Activated CD4-positive, alpha-beta T cell treated with anti-CD3 and anti-CD28 coated beads, Interleukin-2, amount 50 U/mL, for 24 hours (primary cell): ENCODE measurements at places on chromosomes 6 and 20.
A peak's percentile ranks its signal among the peaks of the same experiment; 100 is the strongest.

DNA sequence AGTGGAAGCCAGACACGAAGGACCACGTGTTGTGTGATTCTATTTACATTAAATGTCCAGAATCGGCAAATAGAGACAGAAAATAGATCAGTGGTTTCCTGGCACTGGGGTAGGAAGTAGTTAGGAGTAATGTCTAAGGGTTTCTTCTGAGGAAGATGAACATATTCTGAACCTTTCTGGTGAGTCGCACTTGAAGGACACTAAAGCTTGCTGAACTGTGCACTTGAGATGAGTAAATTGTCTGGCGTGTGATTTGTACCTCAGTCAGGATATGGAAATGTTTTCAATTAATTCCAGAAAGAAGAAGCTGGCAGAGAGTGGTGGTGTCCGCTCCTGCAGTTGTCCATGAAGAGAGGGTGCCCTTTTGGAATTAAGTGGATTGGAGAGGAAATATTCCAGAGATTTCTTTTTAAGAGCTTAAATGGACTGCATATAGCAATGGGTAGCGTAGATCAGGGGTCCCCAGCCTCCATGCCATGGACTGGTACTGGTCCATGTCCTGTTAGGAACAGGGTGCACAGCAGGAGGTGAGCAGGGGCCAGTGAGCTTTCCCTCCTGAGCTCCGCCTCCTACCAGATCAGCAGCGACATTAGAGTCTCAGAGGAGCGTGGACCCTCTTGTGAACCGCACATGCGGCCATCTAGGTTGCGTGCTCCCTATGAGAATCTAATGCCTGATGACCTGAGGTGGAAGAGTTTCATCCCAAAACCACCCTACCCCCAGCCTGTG, 12.4 kb upstream of the KIF25 start:
- DNase-seq = no peak

GRCh38 chr6:106247733-106248132, 77.8 kb downstream of the ATG5 start:
- DNase-seq = no peak

DNA sequence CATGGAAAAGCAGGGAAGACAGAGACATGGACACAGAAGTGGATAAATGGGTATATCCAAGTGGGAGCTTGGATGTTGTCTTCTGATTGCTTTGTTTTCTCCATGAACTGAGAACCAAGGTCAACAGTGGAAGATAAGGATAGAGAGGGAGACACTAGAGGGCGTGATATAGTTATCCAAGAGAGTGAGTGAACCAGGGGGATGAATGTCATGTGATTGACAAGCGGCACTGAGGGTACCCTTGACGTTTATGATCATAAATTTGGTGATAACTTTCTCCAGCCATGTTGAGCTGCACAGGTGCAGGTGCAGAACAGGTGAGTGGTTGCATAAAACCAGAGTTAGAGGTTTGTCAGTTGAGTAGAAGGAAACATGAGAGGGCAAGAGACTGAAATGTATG, 20.7 kb downstream of the EBF4 start:
- DNase-seq = no peak

DNA sequence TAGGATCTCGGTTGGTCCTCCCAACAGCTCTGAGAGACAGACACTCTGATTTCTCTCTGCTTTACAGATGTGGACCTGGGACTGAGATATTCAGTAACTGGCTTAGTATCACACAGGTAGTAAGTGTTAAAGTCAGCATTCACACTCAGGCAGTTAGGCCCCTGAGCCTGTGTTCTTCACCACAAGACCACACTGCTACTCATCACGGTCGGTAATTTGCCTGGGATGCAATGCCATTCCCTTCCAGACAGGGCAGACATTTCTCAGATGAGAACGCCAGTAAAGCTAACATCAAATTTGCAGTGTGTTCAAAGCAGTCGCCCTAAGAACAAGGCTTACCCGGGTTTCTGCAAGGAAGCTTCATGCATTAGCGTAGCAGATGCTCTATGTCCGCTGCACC, 39.8 kb upstream of the HIVEP1 start:
- no peak for DNase-seq

DNA sequence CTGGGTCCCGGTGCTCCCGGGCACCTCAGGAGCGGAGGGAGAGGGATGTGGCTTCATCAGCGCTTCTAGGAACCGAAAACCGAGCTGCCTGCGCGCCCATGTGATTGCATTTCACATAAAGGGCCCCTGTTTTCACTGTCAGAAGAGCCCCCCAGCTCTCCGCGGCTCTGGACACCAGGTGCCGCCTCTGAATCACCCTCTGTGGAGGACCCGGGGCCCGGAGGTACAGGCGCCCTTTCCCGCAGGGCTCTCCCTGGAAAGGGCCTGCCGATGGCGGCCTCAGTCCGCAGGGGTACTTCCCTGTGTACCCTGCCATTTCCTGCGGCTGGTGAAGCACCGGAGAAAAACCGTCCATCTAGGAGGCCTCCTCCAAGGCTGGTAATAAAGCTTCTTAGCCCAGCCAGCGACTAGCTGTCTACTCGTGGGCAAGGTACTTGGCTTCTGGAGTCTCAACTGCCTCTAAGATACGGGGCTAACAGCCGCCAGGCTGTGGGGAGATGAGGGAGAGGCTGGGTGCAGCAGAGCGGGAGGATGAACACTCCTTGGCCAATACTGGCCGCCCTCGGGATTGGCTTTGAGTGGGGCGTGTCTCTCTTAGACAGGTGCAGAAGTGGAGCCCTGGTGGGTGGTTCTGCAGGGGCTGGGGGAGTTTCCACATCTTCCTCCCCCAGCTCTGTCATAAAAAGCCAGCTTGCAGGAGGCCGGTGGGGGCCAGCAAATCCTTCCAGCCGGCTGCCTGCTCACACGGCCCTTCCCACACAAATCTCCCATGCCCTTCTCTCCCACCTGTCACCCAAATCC, 1.6 kb downstream of the PPP1R16B start:
- DNase-seq = peak; percentile 16

DNA sequence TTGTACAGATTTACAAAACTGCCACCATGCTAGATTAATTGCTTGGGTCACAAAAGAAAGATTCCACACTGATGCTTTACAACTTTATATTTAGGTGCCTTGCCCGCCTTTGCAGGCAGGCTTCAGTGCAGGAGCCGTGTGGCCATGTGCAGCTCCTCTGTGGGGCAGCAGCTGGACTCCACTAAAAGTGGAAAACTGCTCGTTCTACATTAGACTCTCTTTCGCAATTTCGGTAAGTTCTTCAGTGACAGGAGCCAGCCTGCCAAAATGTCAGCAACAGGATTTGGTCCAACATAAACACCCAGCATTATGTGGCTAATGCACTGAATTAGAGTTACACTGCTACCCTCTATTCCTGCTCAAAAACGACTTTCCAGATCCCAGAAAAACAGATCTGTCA, 174.4 kb upstream of the KCNK16 start:
- no peak for DNase-seq

DNA sequence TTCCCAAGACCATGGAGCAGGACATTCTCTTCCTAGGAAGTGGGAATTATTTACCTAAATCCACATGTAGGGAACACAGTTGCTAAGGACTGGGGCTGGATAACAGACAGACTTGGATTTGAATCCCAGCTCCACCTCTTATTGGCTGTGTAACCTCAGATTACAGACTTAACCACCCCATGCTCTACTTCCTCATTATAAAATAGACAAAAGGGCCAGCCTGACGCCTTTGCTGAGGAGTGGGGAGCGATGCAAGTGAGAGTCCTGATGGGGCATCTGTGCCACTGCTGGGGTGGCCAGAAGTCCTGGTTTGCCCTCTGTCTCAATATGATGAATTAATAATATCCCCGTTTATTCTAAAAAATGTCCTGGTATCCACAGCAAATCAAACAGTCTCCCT, 46.8 kb downstream of the SPATA2 start:
- DNase-seq = no peak

GRCh38 chr6:164419099-164419498, 890.3 kb downstream of the C6orf118 start:
- no peak for DNase-seq

- no peak for DNase-seq
Measured at GRCh38 chr20:59013031-59013951, 5.9 kb upstream of the TUBB1 start.

DNA sequence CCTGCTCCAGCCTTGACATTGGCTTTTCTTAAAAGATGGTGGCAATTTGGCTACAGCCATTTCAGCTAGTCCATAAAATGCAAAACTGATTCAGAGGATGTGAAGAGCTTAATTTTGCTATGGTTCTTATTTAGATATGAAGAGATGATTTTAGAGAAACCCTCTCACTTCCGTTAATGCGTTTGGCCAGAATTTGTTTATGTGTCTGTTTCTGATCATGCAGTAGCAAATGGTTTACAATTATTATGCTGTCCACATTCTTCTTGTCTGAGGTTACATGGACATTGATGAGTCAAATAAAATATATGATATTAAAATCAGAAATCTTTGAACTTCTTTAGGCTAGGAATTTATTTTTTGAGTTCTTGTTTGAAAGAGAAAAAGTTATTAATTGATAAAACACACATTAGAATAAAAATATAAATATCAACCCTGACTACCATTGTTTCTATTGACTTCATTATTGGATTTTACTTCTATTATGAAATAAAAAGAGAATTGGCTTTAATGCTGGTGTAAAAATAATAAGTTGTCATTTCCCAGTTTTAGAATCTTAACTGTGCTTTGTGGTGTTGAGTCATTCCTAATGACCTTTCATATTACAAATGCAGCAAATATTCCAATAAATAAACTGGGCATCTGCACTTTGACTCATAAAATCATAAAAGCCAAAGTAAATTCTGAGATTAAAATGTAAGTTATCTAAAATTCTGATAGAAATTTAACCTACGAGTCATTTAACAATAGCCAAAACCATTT, 1286.0 kb upstream of the GJE1 start:
- DNase-seq = no peak

DNA sequence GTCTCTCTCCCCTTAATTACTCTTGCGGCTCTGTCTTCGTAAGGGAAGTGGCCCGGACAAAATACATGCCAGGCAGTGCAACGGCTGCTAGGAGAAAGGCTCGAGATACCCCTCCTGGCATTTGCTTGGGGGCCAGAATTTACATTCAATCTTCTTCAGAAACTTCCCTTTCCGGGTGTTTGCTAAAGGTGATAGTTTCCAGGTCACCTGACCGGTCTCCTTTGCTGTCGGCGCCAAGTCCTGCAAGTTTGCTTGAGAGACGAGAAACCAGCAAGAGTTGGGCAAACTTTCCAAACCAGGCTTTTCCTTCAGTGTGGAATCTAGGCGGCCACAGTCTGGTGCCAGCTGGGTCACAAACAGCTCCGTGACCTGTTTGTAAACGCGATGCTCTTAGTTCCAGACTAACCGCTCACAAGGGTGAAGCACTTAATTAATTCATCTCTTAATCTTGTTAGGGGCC, 563 bp upstream of the SRSF3 start:
- DNase-seq = peak; percentile 32

DNA sequence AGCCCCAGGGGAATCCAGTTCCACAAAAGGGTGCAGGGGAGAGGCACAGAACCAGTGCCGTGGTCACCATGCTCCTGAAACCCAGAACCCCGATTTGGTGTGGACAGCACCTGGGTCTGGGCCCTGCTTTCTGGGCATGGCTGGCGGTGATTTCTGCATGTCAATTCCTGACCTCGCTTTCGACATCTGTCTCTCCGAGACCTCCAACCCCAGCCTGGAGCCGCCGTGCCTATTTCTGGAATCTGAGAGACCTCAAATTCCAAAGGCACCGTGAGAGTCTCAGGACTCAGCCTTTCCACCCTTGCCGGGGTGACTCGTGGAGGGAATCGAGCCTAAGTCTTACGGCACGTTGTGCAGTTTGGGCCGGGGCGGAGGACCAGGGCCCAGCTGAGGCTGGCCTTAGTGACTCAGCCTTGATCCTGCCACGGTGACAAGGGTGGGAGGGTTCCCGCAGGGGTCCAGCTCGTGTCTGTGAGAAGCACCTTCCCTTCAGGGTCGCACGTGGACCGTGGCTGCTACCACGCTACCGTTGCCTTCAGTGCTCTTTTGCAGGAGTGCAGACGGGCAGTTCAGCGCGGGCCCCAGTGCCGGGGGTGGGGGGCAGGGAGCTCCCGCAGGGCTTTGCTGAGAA, 133.7 kb downstream of the PXDC1 start:
- no peak for DNase-seq

DNA sequence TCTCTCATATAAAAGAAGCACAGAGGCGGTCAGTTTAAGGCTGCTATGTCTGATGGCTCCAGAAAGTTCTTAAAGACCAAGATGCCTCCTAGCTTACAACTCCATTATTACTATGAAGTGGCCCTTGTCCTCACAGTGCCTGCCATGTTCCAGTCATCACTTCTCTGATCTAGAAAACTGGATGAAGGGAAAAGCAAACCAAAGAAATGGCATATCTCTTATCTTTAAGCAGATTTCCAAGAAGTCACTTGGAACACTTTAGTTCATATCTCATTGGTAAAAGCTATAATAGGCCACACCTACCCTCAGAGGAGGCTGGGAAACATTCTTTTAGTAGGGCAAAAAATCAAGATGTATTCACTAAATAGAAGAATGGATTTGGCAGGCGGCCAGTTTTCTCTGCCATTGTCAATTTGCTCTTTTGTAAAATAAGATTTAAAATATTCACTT, 289.6 kb downstream of the TBC1D7 start:
- DNase-seq = no peak

DNA sequence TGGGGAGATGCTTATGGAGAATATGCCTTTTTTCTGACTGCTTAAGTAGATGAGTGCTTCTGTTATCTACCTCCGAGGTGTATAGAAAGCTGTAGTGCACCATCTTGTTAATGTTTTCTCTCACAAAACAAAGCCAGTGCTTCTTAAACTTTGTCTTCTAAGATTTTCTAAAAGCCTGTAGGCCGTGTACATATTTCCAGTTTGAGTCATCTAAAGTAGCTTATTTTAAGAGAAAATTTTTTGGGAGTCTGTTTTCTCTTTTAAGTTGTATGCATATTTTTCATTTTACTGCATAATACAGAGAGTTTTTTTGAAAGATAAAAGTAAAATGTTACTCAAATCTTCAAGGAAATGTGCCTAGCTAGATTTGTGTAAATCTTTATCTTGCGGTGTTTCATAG, 151.7 kb downstream of the GRIK2 start:
- no peak for DNase-seq

DNA sequence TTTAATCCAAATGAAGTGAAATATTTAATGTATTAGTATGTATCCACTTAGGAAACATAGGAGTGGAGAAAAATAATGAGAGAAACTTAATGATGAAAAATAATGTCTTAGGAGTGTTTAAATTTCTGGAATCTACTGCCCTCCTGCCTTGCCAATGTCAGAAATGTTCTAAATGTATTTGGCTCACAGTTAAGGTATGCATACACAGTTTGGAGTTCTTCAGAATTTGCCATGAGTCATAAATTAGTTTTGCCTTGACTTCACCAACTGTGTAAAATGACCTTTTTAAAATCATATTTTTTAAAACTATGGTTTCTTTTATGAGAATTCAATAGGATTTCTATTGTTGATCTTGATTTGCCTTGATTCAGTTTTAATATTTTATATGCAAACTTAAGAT, 191.7 kb upstream of the HSF2 start:
- DNase-seq = no peak

- DNase-seq = no peak
Measured at GRCh38 chr20:53922901-53923314, 147.5 kb downstream of the BCAS1 start.

- no peak for DNase-seq
Measured at GRCh38 chr6:32885698-32886286, 31.8 kb downstream of the PSMB9 start.

GRCh38 chr6:122676146-122676545, 65.9 kb downstream of the PKIB start:
- no peak for DNase-seq

GRCh38 chr6:121615493-121615892, 180.0 kb downstream of the GJA1 start:
- no peak for DNase-seq
